ENCODE measurements at places on chromosomes 5 and 9.

- no peak for DNase-seq
Measured at GRCh38 chr5:135455876-135456237, 3.7 kb upstream of the TIFAB start.

DNA sequence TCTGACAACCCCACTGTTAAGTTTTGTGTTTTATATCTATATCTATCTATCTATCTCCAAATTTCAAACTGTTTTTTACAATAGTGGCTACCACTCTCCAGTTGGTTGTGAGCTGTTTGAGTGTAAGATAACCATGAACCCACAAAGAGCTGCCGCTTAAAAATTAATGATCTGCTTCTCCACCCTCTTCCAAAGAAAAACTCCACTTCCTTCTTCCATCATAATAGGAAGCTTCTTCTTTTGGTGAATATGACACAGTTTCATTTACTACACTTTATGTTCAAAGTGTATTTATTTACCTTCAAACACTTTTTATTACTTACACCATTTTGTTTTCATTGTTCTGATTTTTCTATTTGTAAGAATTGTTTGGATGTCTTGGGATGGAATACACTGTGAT lies 37.9 kb downstream of the SPZ1 start:
- DNase-seq: no peak

DNA sequence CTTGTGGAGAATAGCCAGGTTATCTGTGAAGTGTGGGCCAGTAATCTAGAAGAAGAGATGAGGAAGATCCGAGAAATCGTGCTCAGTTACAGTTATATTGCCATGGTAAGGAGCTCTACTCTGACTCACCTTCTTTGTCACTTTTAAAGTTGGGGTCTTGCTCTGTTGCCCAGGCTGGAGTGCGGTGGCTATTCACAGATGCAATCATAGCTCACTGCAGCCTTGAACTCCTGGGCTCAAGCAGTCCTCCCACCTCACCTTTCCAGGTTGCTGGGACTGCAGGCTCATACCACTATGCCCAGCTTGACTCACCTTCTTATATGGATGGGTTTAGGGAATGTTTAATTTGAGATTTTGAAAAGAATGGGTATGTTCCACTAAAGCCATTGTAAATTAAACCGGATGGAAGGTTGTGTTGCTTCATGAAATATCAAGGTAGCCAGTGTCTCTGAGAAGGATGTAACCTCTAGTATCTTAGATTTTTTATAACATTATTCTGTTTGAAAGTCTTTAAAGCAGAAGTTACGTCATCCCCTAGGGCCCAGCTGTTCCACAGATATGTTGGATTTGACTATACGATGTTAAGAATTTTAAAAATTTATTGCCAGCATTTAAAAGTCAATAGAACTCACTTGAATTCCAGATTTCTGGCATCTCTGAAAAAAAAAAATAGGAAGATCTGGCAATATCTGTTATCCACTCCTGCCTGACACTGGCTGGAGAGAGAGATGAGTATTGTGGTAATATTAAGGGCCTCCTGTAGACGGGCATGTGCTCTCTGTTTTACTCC lies 5.1 kb downstream of the CNOT8 start:
- DNase-seq: no peak

DNA sequence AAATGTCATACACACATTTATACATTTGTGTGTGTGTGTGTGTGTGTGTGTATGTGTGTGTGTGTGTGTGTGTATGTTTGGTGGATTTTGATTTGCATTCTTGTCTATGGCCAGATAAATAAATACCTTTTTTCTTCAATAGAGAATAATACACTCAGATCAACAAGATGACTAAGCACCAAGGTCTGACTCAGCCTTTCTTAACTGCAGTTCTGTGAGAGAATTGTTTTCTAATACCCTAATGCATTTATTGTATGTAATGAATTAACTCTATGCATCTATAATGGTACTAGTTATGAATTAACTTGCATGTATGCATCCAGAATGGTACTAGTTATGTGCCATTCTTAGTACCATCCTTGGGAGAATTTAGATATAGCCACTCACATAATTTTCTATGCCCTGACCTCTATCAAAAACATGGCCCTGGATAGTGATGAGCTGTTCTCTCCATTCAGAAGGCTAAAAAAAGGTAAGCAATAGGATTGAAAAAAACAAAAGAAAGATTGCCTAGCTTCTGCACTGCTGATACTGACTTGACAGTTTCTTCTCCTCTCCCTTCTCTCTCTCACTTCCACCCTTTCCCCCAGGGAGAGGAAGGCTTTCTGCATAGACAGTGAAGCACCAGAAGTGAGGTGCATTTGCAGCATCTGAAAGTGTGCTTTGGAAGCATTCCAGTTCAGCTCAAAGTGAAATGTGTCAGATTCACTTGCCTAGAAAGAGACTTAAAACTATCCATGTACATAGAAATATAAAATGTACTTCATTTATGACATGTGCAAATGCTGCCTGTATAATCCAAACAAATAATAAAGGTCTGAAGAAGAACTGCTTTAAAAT lies 55.1 kb upstream of the CCDC112 start:
- DNase-seq: no peak

GRCh38 chr9:33249087-33249658 lies 9.2 kb downstream of the SPINK4 start:
- no peak for DNase-seq

GRCh38 chr5:959581-960531 lies 48.7 kb upstream of the NKD2 start:
- no peak for DNase-seq

- DNase-seq: no peak
Measured at GRCh38 chr5:64096771-64097170, 68.9 kb upstream of the RNF180 start.

DNA sequence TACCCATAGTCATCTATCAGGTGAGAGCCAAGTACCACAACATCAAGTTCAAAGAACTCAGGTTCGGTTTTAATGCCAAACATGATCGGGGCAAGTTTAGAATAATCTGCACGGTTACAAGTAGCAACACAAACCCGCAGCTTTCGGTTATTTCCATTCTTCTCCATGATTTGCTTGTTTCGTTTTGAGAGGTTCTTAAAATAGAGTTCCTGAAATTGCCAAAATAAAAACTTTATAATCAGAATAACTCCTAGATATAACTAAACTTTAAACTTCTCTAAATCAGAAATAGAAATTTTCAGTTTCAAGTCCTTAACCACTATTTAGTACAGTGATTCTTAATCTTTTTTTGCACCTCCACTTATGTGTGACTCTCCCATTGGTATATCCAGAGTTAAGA lies 9.1 kb downstream of the GNE start:
- no peak for DNase-seq

GRCh38 chr9:113223963-113224362 lies 2.6 kb downstream of the SLC31A1 start:
- no peak for DNase-seq

- DNase-seq: no peak
Measured at GRCh38 chr9:129058965-129059795, 21.7 kb upstream of the DOLPP1 start.

DNA sequence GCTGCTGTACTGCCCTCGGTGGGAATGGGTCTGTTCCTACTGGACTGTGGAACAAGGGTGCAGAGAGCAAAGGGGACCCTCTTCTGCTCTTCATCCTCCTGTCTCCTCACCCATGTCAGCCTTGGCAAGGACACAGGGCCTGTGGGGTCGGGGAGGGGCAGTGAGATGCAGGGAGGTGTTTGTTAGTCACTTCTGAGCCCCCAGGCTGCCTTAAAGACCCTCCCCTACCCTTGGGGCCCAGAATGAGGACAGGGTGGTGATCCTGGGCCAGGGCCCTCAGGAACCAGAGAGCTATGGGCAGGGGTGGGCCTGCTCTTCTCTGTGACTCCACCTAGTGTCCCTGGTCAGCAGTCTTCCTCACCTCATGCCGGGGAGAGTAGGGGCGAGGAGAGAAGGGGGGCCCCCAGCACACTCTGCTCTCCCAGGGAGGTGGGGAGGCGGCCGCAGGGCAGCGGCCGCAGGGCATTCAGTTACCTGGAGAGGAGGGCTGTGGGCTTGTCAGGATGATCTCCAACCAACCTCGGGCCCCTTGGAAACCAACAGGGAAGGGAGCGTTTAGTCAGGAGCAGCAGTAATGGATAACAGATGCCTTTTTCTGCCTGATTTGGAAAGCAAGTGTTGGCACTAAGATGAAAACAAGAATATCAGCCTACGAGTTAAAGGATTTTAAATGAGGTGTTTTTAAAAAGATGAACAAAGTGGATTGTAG lies 62.0 kb upstream of the GARNL3 start:
- no peak for DNase-seq

- no peak for DNase-seq
Measured at GRCh38 chr5:137506296-137506695, 7.2 kb upstream of the SPOCK1 start.

DNA sequence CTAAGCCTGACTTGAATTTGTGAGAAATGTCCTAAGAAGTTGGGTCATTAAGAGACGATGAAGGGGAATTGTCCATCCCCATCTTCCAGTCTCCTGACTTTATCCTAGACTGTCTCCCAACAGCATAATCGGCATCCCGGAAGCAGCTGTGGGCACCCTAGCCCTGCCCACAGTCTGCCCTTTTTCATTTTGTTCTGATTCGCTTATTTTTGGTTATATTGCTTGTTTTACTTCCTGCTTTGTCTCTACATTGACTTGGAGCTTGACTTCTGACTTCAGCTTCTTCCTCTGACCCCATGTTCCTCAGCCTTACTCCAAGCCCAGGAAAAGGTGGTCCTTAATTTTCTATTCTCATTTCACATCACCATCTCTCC lies 41.8 kb downstream of the UGCG start:
- DNase-seq: no peak

GRCh38 chr5:154076240-154076922 lies 37.6 kb downstream of the MFAP3 start:
- DNase-seq: no peak

DNA sequence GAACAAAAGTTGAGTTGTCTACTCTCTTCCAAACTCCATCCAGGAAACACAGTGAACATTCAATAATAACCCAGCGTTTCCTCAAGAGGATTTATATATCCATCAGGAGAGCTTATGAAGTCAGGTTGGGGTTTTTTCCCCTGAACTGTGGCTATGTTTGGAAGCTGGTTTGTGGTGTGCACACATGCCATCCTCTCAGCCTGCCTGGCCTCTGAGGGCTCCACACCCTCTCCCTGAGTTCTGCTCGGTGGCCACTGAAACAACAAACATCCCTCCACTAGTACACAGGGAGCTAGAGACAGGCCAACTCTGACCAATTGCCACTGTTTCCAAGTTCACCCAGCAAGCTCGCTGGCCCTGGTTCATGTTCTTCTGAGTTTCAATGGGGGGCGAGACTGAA lies 35.7 kb downstream of the SMIM23 start:
- no peak for DNase-seq

- no peak for DNase-seq
Measured at GRCh38 chr9:92293075-92293354, 482 bp downstream of the IARS1 start.

GRCh38 chr5:59532979-59533729 lies 360.4 kb downstream of the PDE4D start:
- no peak for DNase-seq

GRCh38 chr9:4292781-4293180 lies 7.1 kb downstream of the GLIS3 start:
- DNase-seq: no peak

- no peak for DNase-seq
Measured at GRCh38 chr9:28956116-28956880, 1383.0 kb upstream of the C9orf72 start.

DNA sequence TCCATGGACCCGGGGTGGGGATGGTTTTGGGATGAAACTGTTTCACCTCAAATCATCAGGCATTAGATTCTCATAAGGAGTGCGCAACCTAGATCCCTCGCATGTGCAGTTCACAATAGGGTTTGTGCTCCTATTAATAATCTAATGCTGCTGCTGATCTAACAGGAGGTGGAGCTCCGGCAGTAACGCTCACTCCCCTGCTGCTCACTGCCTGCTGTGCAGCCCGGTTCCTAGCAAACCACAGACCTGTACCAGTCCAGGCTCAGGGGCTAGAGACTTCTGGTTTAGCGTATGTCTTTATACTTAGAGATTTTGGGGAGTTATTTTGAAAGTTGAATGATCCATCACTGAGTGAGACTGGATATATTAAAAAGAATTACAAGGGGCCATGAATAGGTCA lies 50.2 kb downstream of the RICTOR start:
- no peak for DNase-seq

GRCh38 chr9:100775912-100776311 lies 198.0 kb downstream of the CAVIN4 start:
- no peak for DNase-seq

DNA sequence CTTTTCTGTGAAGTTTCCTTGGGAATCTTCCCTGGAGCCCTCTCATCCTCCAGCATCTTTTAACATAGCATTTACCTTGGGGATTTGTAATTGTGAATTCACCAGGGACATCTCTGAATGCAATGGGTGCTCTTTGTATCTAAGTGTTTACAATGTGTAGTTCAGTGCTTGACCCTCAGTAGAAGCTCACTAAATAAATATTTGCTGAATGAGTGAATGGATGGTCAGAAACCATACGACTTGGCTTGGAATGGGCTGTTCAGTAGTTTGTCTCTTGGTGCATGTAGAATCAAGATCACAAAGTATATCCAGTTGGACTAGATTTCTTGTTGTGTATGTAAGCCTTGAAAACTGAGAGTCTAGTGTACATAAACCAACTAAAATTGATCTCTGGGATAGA lies 81.8 kb upstream of the MEF2C start:
- no peak for DNase-seq

DNA sequence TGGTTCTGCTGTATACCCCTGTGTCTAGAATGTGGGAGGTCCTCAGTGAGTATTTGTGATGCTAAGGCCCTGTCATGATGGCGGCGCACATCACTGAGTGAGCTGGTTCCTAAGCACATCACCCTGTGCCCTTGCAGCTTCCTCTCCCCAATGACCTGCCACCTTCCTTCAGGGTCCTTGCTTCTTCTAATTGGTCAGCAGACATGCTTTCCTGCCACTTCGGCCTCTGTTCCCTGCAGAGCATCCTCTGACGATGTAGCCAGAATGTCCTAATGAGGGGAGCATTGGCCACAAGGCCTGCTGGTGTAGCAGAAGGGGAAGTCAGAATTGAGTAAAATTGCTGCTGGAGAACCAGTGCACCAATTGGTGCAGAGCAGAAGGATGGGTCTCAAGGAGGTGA lies 31.1 kb upstream of the ANGPTL2 start:
- no peak for DNase-seq

- no peak for DNase-seq
Measured at GRCh38 chr5:98458004-98458403, 315.5 kb upstream of the RGMB start.

DNA sequence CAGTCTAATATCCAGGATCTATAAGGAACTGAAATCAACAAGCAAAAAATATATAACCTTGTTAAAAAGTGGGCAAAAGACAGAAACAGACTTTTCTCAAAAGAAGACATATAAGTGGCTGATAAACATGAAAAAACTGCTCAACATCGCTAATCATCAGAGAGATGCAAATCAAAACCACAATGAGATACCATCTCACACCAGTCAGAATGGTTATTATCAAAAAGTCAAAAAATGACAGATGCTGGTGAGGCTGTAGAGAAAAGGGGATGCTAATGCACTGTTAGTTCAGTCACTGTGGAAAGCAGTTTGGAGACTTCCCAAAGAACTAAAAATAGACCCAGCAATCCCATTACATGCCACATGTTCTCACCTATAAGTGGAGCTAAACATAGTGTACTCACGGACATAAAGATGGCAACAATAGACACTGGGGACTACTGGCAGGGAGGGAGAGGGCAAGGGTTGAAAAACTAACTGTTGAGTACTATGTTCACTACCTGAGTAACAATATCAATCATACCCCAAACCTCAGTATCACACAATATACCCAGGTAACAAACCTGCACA lies 11.7 kb upstream of the TSSK1B start:
- no peak for DNase-seq
